Kidney capillary endothelial cell (primary cell): ENCODE measurements at places on chromosomes 13 and 19.

DNA sequence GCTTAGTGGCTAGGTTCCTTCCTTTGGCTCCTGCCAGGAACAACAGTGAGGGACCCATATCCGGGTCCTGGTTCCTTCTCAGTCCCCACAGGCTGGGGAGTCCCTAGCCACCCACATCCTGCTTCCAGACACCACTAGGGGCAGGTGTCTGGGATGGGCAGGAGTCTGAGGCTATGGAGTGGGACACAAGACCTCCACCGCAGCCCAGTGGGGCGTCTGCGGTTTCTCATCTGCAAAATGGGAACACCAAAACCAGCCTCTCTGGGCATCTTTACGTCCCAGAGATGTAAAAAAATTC lies 879 bp upstream of the FCGBP start:
- DNase-seq: no peak

DNA sequence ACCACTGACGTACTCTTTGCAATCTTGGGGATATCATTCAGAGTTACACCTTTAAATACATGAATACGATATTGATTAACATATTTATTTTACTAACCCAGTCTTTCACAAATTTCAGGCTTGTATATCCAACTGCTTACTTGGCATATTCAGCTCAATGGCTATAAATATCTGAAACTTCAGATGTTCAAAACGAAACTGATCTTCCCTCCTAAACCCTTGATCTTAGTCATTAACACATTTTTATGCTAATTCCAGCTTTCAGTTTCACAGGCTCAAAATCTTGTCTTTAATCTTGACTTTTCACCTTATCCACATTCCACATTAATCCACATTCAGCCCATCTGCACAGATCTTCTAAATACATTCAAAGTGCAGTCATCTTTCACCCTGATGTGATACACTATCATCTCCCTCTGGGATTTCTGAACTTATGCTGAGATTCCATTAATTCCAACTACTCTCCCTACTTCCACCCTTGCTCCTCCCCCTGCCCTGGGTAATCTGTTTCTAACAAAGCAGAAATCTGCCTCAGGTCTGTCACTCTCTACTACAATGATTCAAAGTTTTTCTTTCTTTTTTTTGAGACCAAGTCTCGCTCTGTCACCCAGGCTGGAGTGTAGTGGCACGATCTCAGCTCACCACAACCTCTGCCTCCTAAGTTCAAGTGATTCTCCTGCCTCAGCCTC lies 387.2 kb downstream of the GPC5 start:
- no peak for DNase-seq

- peak; percentile 33 for DNase-seq
Observed at GRCh38 chr19:38862321-38863059, 12.7 kb upstream of the HNRNPL start.

- no peak for DNase-seq
Observed at GRCh38 chr19:45952686-45953505, 20.8 kb downstream of the NOVA2 start.

GRCh38 chr13:66210677-66211076 lies 1019.5 kb downstream of the PCDH9 start:
- peak; percentile 48 for DNase-seq

- no peak for DNase-seq
Observed at GRCh38 chr19:45848922-45849321, 14.0 kb downstream of the SYMPK start.

- DNase-seq: peak; percentile 80
Observed at GRCh38 chr13:80235967-80236302, 105.0 kb downstream of the SPRY2 start.

GRCh38 chr19:48396824-48397176 lies 3.3 kb downstream of the GRIN2D start:
- DNase-seq: no peak

DNA sequence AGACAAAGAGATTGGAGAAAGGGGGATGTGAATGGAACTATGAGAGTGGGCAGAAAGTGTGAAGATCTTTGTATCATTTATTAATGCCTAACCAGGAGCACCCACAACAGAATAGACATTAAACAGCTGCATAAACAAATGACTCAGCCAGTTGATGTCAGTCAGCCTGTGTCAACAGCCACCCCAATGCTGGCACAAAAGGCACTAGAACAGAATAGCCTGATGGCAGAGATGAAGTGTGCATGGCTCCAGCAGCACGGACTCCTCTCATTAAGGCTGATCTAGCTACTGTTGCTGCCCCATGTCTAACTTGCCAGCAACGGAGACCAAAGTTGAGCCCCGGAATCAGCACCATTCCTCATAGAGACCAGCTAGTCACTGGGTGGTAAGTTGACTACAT lies 7.8 kb downstream of the CPB2 start:
- no peak for DNase-seq

DNA sequence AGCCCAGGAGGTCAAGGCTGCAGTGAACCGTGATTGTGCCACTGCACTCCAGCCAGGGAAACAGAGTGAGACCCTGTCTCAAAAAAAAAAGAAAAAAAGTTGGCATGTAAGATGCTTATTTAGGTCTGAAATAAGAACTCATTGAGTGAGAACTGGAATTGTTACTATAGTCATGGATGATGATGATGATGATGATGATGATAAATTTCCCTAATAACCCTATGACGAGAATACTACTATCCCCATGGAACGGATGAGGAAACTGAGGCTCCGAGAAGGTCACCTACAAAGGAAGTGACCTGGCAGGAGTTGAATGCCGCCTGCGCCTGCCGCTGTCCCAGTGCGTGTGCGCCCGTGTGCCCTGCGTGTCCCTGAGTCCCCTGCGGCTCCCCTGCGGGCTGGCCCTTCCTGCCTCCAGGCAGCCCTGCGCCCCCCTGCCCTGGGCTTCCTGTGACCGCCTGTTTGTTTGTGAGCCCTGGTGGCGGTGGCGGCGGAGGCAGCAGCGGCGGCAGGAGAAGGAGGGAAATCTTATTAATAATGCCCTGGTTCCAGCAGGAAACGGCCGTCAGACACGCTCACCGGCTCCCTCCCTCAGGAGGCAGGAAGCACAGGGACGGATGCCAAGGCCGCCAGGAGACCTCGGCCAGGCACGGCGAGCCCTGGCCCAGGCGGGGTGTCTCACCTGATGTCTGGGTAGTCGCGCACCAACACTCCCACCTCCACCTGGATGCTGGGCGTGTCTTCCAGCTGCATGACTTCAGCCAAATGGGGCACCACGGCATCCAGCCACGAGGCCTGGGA lies 29.6 kb downstream of the EXOC3L2 start:
- peak; percentile 86 for DNase-seq

- DNase-seq: no peak
Observed at GRCh38 chr19:18426416-18426767, 7.2 kb downstream of the SSBP4 start.

GRCh38 chr13:81017513-81018152 lies 676.7 kb upstream of the SPRY2 start:
- DNase-seq: peak; percentile 67

GRCh38 chr13:50153401-50153800 lies 138.2 kb downstream of the KCNRG start:
- no peak for DNase-seq

DNA sequence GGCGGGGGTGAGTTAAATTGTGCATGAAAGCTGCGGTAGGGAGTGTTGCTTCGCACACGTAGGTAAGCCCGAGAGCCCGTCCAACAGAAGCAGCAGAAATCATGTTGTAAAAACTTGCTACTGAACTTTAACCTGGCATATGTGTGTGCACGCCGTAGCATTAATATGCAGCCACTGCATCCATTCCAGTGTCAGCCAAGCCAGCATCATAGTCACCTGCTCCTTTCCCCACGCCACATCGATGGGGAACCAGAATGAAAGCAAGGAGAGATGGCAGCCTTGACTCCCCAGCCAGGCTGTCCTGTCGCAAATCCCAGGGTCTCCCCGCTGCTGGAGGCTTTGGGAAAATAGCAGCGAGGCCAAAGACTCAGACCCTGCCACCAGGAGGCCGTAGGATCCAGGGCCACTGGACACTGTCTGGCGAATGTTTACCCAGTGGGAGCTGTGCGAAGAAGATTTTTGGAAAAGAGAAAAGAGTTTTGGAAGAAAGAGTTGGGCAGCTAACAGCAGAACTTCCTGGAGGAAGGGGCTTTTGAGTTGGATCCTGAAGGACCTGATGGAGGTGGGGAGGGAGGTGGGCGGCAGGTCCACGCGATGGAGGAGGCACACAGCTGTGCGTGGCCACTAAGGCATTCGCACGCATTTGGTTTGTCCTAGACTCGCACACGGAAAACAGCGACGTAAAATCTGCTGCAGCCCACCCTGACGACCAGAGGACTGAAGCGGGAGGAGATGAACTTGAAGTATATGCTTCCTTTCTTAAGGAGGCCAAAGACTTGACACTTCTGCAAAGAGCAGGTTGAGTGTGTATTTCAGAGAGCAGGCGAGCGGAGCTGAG lies 48.7 kb upstream of the RANBP3 start:
- no peak for DNase-seq

DNA sequence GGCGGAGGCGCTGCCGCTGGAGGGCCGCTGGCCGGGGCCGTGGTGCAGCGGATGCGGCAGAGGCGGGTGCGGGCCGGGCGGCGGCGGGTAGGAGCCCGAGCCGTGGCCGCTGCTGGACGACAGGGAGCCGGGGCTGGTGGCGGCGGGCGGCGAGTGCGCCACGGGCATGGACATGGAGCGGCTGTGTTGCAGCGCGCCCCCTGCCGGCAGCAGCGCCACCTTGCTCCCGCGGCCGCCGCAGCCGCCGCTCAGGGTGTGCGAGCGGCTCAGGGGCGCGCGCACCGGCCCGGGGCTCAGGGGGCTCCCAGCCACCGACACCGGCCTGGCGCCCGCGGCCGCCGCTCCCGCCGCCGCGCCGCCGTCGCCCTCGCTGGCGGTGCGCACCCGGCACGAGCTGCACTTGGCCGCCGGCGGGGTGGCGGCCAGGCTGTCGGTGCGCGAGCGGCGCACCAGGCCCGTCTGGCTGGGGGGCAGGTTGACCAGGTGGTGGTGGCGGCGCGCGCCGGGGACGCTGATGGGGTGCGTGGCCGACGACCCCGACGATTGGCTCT lies 1.7 kb downstream of the IRS2 start:
- DNase-seq: peak; percentile 40

DNA sequence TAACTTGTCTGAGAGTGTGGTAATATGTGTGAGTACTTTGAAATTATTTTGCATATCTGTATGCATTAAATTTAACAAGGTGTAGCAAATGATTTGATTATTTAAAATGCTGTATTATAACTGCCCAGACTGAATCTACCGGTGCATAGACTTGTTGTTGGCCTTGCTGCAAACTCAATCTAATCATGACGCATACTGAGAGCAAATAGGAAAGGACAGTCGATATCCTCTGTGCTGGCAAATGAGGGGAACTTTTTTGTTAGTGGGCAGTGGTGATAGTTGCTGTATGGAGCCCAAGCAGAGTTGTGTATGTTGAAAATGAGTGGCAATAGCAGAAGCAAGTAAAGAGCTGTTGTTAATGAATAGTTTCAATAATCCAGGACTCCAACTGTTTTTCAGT lies 127.4 kb downstream of the LMO7 start:
- no peak for DNase-seq

DNA sequence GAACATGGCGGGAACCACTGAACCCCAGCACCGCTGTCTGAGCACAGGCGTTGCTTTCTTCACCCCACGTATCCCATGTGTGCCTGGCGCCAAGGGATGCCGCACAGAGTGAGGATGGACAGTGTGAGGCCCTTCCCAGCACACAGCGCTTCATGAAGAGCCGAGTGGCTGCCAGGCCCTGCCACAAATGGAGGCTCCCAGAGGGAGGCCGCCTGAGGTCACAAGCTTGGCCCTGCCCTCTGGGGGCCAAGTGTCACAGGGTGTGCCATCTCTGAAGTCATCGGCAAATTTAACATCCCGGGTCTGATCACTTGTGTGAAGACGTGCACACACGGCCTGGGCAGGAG lies 24.4 kb downstream of the MPND start:
- DNase-seq: no peak

- no peak for DNase-seq
Observed at GRCh38 chr19:2289714-2290435, 7.9 kb upstream of the PEAK3 start.

DNA sequence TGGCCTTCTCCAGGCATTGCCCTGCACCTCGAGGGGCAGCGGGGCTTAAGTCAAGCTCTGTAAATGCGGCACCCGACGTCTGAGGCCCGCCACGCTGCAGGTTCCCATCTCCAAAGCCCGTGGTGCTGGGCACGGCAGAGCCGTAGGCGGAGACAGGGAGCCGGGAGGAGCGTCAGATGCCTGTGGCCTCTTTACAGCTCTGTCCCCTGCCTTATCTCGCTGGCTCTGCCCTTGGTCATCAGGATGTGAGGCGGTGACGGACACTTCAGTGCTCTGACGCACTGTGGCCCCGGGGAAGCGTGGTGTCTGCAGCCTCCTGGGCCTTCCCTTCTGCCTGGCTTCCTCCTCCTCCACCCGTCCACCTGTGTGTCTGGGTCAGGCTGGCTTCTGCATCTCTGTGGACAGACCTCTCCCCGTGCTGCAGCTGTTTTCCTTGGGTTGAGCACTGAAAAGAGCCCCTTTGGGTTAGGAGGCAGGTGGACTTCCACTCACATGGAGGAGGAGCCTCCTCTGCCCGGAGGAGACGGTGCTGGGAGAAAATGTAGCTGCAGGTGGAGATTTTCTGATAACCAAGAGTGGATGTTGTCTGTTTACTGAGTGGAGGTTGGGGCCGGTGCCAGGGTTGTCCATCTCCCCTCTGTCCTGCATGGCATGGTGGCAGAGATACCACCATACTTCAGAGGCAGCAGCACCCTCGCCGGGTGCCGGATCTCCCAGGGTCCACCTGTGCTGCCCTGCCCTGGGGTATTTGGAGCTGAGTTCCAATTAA lies 14.6 kb downstream of the MCF2L start:
- no peak for DNase-seq

DNA sequence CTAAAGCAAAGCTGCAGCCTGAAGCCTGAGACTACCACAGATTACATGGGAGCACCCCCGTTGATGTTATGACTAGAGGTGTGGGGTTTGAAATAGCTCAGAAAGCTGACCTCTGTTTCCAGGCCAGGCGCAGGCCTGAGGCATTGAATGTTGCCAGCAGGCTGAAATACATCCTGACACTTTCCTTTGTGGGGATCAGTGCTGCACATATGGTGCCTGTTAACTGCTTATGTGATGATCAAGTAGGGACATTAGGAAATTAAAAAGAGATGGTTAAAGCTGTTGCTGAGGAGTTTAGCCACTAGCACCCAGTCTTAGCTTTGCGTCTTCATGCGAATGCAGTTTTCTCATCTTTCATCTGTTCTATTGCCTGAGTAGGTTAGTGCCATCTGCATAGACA lies 83.2 kb downstream of the CCNA1 start:
- no peak for DNase-seq
